Activated naive CD4-positive, alpha-beta T cell treated with Interleukin-2 at 50 U/mL for 16 hours (primary cell): ENCODE measurements at places on chromosomes 5 and 9.

DNA sequence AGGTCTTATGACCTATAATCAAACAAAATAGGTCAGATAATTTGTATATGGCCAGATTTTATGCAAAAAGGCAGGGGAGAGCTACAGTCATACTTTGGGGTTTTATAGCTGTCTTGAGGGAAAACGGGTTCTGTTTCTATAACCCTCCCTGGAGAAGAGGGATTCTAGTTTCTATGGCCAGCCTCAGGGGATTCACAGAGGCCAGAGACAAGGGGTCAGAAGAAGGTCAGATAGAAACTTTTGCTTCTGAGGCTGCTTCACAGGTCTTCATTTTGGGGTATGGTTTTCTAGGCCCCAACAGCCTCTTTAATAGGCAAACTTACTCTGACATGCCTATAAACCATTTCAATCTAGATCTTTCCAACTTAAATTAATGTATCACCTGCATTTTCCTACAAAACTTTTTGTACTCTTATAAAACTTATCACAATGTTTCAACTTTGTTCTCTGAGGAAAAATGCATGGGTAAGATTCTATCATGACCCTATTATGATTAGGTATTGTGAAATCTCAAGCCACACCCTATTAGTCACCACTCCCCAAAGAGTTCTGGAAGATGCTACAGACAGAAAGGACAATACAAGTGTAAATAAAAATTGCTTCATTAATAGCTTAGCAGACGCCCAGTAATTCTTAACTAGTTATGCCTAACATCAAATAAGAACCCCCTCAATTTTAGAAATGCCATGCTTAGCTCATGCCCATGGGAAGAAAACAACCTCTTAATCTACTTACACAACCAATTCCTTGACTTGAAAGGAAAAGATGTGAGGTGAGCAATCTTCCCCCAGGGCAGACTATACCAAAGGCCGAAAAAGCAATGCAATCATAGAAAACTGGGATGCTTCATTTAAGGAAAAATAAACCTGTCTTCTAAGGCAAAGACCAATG is 396.6 kb downstream of the TLR4 start:
- no peak for DNase-seq

GRCh38 chr9:100445161-100445902 is 18.4 kb downstream of the MSANTD3 start:
- DNase-seq = no peak

GRCh38 chr9:101848485-101848919 is 110.1 kb upstream of the GRIN3A start:
- DNase-seq = no peak

DNA sequence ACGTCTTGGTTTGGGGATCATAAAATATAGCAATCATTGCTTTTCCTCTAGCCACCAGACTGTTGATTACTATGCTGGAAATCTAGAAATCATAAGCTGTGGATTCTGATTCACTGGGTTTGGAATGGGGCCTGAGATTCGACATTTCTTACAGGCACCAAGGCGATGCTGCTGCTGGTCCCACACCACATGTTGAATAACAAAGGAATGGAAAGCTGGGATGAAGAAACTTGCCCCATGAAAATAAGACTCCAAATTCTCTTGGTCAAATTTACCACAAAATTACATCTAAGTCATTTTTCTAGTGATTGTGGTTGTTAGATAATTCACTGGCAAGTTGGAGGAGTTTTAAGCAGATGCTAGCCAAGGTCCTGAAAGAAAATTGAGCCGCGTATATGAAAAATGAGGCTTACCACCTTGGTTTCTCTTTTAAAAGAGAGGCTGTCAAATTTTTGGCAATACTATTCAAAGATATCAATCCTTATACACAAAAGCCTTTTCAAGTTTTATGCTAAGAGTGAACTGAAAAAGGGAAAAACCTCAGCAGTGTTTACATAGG is 23.0 kb upstream of the MEIKIN start:
- DNase-seq = no peak

- DNase-seq = no peak
These were observed 52.1 kb upstream of the CEMIP2 start for GRCh38 chr9:71820403-71820921.

- no peak for DNase-seq
These were observed 37.8 kb upstream of the ANKRD34B start for GRCh38 chr5:80607832-80608231.

DNA sequence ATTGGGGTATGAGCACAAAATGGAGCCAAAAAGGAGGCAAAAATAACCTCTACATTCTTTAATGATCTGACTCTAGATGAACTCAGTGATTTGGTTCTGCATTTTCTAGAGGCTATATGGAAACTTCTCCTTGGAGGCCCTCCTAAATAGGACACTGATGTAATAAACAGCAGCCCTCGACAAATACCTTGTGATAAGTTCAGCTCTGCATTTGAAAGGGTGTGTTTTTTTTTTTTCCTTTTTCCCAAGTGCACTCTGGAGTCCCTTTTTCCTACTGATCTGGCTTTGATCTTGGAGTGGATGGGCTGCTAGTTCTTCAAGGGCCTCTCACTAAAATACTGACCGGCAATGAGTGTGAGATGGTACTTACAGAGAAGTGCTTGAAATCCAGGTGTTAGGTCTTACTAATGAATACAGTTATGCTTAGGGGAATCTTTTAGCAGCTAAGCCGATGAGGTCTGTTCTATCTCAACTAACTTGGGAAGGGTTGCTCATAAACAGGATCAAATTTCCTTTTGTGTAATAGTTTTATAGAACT is 161.7 kb downstream of the MAST4 start:
- no peak for DNase-seq

DNA sequence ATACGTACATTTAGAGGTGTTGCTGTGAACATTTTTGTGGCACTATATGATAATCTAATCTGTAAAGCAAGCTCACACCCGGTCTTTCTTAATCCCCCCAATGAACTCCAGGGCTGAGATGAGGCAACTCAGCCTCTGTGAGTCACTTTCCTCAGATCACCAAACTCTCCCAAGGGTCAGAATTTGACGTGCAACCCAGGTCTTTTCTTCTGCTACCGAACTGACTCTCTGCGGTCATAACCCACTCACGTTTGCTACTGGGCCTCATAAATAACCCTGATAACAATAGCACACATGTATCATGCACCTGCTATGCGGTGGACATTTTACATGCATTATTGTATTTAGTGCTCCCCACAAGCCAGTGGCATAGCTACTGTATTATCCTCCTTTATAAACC is 153.1 kb downstream of the DROSHA start:
- DNase-seq = no peak

DNA sequence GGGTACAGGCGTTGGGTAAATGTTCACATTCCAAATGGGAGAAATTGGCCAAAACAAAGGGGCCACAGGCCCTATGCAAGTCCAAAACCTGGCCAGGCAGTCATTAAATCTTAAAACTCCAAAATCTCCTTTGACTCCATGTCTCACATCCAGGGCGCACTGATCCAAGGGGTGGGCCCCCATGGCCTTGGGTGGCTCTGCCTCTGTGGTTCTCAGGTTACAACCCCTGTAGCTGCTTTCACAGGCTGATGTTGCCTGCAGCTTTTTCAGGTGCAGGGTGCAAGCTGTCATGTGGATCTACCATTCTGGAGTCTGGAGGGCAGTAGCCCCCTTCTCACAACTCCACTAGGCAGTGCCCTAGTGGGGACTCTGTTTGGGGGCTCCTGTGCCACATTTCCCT is 44.8 kb downstream of the NLN start:
- DNase-seq = no peak

- no peak for DNase-seq
These were observed 247.7 kb upstream of the ZNF462 start for GRCh38 chr9:106615118-106615889.

DNA sequence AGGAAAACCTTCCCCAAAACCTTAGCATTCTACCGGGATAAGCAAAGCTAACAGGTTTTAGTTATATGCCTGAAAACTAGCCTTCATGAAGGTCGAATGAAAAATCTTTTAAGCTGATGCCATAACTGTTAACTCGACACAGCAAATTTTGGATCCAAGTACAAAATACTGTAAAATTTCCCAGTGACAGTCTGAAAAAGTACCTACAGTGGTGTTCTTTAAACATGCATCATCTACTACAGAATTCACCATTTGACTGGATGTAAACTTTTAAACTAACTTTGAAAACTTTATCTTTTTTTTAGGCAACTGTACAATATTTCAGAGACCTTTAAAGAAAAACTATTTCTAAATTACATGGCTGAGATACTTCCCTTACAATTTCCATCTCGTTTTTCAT is 791 bp downstream of the RAPGEF6 start:
- DNase-seq = no peak

DNA sequence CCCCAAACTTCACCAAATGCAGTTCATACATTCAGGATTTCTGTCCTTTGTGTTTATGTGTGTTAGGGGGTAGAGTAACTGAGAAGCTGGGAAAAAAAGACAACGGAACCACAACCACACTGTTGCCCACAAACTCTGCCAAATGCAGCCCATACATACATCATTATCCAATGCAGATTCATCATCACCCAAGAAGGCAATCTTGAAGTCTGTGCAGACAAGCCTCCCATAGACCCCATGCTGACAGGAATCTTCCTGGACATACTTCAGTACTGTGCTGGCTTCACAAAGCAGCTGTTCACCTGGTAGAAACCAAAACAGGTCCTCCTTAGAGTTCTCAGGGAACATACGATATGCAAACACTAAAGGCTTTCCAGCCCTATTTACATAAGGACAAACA is 38.9 kb downstream of the MTMR12 start:
- DNase-seq = no peak

GRCh38 chr5:171954721-171955120 is 51.7 kb downstream of the FBXW11 start:
- no peak for DNase-seq

DNA sequence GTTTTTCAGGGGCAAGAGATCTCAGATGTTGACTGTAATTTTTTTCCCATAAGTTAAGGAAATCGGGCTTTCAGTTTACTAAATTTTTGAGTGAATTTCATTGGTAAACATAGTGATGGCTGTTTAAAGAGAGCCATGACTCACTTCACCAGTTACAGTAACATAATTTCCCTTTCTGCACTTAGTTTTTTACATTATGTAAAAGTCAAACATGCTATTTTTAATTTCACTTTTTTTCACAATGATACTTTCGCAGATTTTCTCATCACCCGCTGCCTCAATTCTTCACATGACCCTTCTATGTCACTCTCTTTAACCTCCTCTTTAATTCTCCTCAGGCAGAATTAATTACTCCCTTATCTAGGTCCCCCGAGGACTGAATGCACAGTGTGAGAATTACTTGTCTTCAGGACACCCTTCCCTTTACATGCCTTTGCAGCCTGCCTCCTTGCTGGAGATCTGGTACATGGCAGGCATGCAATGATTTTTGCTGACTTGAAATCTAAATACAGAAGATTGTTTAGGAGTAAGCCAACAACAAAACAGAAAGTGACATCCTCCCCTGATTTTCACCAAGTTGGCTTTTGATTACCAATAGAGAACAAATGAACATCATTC is 217.5 kb upstream of the S1PR3 start:
- no peak for DNase-seq

DNA sequence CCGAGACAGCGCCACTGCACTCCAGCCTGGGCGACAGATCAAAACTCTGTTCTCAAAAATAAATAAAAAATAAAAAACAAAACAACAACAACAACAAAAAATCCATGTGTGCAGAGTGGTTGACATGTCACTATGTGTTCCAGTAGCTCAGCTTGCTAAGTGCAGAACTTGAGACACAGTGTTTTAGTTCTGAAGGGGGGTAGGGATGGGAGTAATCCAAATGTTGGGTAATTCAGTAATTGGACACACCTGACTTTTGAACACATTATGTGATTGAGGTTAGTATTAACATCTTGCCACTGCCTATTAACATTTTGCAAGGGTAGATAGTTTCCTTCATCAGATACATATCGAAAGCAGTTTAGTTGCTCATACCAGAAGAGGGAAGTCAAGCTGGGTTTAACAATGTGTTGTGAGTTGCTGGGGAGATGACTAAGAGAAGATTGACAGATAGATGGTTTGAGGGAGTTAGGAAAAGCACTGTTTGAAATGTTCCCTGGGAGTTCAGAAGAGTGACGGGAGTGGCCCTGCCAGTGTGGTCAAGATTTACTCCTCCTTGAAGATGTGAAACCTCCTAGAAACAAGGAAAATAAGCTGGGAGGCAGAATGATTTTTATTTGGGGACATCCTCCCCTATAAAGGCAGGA is 928 bp downstream of the HACD4 start:
- DNase-seq = peak; percentile 5

GRCh38 chr5:55220433-55221185 is 6.5 kb downstream of the MCIDAS start:
- DNase-seq = no peak

- DNase-seq = no peak
These were observed 91.7 kb downstream of the MRPS30 start for GRCh38 chr5:44900273-44900954.

DNA sequence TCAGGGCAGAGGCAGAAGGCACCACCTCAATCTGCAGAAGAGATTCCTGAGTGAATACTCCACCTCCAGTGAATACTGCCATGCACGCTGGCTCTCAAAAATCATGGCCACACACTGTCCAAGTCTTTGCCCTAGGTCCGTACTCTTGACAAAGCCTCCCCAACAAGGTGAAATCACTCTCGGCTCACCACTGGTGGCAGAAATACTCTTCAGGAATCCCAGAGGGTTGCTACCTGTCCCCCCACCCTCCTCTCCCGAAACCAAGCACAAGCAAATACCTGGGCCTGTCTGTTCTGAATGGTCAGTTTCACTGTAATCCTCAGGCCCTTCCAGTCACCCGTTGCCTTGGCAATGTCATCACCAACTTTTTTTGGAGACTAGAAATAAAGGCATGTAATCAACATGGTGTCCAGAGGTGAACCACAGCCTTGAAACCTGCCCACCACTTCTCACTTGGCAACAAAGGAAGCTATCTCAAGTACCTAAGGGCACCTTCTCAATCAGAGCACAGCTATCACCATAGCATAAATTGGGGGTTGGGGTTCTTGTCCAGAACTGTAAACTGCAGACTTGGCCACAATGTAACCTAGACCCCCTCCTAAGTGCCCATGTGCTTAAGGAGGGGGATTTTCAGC is 1.8 kb downstream of the RPL12 start:
- peak; percentile 26 for DNase-seq

DNA sequence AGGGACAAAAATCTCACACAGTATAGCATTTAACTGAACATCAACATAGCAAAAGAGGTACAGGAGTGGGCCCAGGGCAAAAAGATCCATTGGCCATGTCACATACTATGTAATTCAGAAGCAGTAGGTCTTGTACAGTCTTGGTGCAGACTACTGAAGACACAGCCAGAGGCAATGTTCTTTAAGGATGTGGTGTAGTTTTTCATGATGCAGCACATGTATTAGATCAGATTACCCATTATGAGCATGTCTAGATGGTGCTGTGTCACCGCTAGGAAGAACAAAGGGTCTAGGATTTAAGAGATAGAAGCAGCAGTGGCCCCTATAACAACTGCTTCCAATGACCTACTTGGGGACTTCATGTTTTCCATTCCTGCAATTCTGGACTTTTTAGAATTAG is 610.4 kb upstream of the MEF2C start:
- DNase-seq = no peak

- no peak for DNase-seq
These were observed 39.7 kb upstream of the GABRP start for GRCh38 chr5:170743876-170744212.
